CD4-positive, alpha-beta T cell treated with Interferon gamma for 1 hour (primary cell): ENCODE measurements at places on chromosomes 5 and 9.
A peak's percentile ranks its signal among the peaks of the same experiment; 100 is the strongest.

GRCh38 chr5:28734396-28734795 lies 1696.0 kb upstream of the CDH9 start:
- no peak for DNase-seq

GRCh38 chr9:4207123-4207875 lies 92.6 kb downstream of the GLIS3 start:
- no peak for DNase-seq

GRCh38 chr5:91252916-91253315 lies 130.2 kb downstream of the ARRDC3 start:
- no peak for DNase-seq

GRCh38 chr5:179344431-179345182 lies 654 bp downstream of the ADAMTS2 start:
- DNase-seq = no peak

GRCh38 chr5:142717582-142718215 lies 31.8 kb upstream of the FGF1 start:
- DNase-seq = peak; percentile 17

DNA sequence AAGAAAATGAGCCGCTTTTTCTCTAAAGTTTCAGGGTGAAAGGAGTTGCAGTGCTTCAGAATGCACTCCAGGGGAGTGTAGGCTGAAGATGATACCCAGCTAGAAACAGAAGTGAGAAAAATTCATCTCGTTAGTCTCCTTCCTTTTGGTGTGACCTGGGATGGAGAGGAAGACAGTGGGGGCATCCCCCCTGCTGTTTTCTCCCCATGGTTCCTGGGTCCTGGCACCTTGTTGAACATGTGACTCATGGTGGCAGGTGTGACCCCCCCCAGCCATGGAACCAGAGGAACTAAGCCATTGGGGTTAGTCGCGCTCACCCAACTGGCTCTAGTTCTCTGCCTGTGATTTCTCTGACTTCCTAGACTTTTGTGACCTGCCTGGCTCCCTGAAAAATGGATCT lies 424.6 kb downstream of the CSNK1G3 start:
- DNase-seq = no peak

GRCh38 chr9:2253636-2254580 lies 238.8 kb downstream of the SMARCA2 start:
- no peak for DNase-seq

DNA sequence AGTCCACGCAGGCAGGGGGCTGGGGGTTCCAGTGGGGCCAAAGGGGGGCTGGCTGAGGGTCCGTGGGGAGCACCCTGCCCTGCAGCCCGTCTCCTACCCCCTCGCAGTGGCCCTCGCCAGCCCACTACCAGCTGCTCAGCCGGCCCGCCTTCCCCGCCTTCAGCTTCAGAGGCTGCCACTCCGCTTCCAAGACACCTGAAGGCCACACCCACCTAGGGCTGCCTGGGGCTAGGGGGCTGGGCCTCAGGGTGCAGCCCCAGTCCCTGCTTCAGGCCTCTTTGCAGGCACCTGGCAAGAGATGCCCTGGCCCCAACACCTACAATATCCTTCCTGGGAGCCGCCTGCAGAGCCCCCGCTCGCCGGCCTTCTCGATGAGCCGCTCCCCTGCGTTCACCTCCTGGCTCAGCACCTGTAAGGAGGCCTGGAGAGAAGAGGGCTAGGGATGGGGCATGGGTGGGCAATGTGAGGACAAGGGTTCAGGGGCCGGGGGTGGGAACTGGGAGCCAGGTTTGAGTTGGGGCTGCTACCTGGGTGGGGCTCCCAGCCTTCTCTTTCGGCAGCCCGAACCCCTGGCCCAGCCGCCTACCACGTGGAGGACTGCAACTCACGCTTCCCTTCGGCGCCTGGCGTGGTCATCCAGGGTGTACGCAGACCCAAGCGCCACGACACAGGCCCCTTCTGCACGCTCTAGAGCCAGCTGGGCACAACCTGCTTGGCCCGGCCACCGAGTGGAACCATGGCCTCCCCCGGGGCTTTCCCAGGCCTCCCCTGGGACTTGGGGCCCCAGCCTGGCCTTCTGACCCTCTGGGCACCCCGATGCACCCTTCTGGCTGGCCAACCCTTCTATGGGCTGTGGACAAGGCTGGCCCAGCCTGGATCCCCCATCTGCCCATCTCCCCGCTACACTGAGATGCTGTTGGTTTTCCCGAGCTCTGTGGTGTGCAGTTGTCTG lies 1.7 kb downstream of the STPG3 start:
- no peak for DNase-seq

DNA sequence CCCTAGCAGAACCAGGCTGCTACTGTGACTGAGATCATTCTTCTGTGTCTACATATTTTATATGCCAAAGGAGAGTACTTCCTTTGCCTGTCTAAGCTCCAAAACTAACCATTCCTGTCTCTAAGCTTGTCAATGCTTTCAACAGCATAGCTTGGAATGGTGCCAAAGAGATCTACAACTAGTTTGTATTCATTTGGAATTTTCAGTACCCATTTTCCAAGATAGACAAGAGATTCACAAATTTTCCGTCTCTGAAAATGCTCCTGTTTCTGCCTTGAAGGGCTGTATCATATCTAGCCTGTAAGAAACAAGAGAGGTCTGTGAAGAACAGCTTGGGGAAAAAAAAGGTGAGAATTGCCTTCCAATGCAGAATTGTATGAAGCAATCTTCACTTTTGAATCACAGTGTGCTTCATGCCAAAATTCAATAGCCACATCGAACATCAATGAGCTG lies 334.4 kb upstream of the ACTBL2 start:
- DNase-seq = no peak
